ENCODE measurements at places on chromosomes 12 and 14. TPM values are rescaled to one million over a fixed set of nuclear protein-coding genes. Genes with fewer than 3 reads are reported as not detected.

GRCh38 chr14:76784266-76784874 is 23.1 kb downstream of the VASH1 start:
- DNase-seq = no peak

The GPR162 gene
- total RNA-seq = 0.76 TPM

The LMNTD1 gene
- under 0.01 TPM for total RNA-seq

DNA sequence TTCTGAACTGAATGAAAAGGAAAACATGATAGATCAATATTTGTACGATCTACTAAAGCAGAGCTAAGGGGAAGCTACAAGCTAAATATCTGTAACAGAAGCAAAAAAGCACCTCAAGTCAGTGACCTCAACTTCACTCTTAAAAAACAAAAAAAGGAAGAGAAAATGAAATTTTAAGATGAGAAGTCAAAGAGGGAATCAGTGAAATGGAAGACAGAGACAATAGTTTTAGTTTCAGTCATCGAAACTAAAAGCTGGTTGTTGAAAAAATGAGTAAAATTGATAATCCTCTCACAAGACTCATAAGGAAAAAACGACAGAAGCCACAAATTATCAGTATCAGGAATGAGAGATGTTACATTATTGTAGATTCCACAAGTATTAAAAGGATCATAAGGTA is 11.9 kb upstream of the SLC2A13 start:
- DNase-seq = no peak

All from dermis microvascular lymphatic vessel endothelial cell (primary cell).